Stimulated activated naive CD8-positive, alpha-beta T cell treated with anti-CD3 and anti-CD28 coated beads, Interleukin-15, Interleukin-2, amounts not matched to agents 100 U/mL and 50 U/mL, for 24 hours (primary cell): ENCODE measurements at places on chromosomes 3 and 15.

GRCh38 chr15:51796847-51797401 is 32.5 kb upstream of the TMOD3 start:
- DNase-seq = no peak

DNA sequence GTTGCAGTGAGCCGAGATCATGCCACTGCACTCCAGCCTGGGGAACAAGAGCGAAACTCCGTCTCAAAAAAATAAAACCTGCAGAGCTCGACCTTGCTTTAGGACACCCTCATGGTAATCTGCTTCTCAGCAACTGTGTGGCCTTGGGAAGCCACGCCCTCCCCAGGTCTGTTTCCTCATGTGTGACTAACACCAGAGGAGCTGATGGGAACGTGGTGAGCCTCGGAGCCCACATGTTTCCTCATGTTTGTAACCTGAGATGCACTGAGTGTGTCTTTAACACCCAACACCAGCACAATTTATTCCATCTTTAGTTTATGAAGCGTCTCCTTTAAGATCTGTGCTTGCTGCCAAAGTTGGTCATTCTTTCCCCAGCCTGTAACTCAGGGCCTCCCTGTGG is 142.8 kb downstream of the OCA2 start:
- DNase-seq = no peak

- DNase-seq = no peak
These were observed 111.0 kb upstream of the SYNPR start for GRCh38 chr3:63167113-63167512.

GRCh38 chr3:38574411-38575278 is 74.8 kb downstream of the SCN5A start:
- DNase-seq = no peak

GRCh38 chr15:92163641-92164040 is 230.0 kb upstream of the ST8SIA2 start:
- no peak for DNase-seq

DNA sequence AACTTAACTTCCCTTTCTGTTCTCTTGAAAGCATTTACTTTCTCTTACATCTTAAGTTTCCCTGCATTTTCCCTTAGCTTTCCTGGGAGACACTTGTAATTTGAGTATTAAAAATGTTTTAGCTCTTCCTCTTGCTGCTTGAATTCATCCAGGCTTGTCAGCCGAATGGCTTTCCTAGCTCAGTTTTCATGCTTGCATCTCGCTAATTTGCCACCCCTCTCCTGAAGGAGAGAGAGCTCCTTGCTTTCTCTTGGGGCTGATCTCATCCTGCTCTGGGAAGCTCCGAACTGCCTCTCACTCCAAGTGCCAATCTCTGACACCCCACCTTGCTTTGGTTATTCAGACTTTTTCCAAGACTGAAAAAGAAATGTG is 374.6 kb upstream of the TBL1XR1 start:
- no peak for DNase-seq

- no peak for DNase-seq
These were observed 22.3 kb downstream of the CMTM7 start for GRCh38 chr3:32413845-32414521.

DNA sequence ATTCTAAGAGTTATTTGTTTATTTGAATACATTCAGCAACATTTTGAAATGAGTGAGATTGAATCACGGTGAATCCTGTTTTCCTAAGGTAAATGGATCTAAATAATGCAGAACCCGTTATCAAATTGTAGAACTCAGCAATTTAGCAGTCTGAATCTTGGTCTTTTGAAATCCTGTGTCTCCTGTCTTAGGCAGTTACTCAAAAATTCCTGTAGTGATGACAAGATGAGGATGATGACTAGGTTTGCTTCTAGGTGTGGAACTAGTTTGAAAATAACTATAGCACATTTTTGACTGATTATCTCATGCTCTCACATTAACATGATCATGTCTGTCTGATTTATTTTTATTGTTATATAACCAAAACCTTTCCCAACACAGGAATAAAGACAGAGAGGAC is 115.0 kb downstream of the RAP2B start:
- DNase-seq = no peak

- DNase-seq = no peak
These were observed 720.2 kb downstream of the ROBO1 start for GRCh38 chr3:79047581-79047980.

DNA sequence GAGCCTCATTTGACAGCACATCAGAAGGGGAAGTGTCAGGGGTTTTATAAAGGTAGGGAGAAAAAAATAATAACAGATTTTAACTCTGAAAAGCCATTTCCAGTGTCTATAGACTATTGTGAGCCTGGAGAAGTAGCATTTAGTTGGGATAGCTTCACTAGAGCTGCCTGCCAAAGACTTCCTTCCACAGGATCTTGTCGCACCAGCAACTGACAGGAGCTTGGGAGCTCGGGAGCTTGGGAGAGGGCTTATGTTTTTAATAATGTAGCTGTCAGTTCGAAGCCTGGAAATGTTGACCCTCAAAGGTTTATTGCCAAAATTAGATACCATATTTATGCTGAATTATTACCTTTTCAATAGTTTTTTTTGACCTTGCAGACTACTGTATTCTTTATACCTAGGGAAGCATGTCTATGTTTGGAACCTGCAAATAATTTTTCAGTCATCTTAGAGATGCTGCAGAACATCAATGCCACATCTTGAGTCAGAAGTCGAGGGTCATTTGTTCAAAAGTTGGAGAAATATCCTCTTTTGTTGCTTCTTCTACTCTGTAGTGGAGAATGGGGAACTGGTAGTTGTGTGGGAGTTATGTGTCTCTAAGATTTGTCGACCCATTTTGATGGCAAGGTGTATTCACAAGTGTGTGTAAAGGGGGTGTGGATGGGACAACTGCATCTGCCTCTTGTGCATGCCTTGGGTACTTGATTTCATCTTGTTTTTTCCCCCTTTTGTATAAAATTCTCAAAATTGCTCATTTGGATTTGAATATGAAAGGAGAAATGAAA is 41.7 kb downstream of the ARPP21 start:
- DNase-seq = no peak

GRCh38 chr15:77748078-77749064 is 115.7 kb upstream of the LINGO1 start:
- no peak for DNase-seq

- DNase-seq = no peak
These were observed 460.0 kb downstream of the PDCD6IP start for GRCh38 chr3:34258271-34258998.

- DNase-seq = no peak
These were observed 463.1 kb upstream of the NECTIN3 start for GRCh38 chr3:110608566-110608965.
